ENCODE measurements at places on chromosomes 3 and 15.

- DNase-seq, result peak; percentile 85
- peak overlapping the region; percentile 43 for H3K27ac ChIP-seq
- peaks cover 2% of the 10 kb centered on the region for H3K27me3 ChIP-seq
- H3K4me3 ChIP-seq, result no peak overlapping the region
- peaks cover 20% of the 10 kb centered on the region for H3K4me1 ChIP-seq
- H3K36me3 ChIP-seq, result no peaks in the 10 kb centered on the region
These were observed 124.1 kb downstream of the GADL1 start for GRCh38 chr3:30770387-30770786.

DNA sequence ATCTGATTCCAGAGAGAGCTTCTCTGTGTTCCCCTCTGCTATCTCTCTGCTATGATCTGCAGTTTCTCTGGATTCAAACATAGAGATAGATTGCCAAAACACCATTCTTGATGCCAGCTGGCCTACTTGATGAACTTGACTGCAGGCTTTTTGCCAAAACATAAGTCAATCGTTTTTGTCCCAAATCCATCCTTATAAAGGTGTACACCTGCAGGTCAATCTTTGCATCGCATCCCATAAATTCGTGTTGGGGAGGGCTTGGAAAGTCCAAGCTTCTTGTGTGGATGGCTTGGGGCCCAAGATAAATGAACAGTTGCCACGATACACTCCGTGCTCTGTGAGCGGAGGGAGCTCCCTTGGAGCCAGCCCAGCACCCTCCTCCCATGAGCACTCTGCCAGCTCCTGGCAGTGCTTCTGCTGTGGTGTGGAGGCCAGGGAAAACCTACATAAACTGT lies 2.7 kb downstream of the CERS3 start:
- no peak overlapping the region for H3K27ac ChIP-seq
- no peaks in the 10 kb centered on the region for H3K27me3 ChIP-seq
- H3K4me3 ChIP-seq, result no peak overlapping the region

- H3K36me3 ChIP-seq, result peaks cover 10% of the 10 kb centered on the region
- peaks cover 2% of the 10 kb centered on the region for H3K27me3 ChIP-seq
- no peak for DNase-seq
- peaks cover 63% of the 10 kb centered on the region for H3K4me1 ChIP-seq
- no peak overlapping the region for H3K4me3 ChIP-seq
- H3K27ac ChIP-seq, result peak overlapping the region; percentile 67
These were observed 5.5 kb downstream of the UBE3A start for GRCh38 chr15:25433118-25433865.

DNA sequence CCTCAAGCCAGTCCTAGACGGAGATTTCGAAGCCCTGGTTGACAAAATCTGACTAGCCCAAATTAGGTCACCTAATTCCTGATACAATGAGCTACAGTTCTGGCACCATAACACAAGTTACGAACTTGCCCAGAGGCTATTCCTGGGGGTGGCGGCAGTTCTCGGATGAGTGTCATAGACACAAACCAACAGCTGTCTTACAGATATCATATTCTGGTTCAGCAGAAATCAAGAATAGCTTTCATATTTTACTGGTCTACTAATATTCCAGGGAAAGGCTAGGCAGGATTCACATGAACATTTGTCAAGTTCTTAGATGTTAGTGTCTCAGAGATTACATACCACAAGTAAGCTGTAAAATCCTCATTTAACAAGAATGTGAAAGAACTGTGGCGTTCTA lies 8.8 kb downstream of the ANAPC13 start:
- H3K36me3 ChIP-seq, result peaks cover 29% of the 10 kb centered on the region
- no peaks in the 10 kb centered on the region for H3K27me3 ChIP-seq
- H3K27ac ChIP-seq, result peak overlapping the region; percentile 91
- H3K4me1 ChIP-seq, result peaks cover 86% of the 10 kb centered on the region

- DNase-seq, result no peak
- peaks cover 24% of the 10 kb centered on the region for H3K27me3 ChIP-seq
- H3K36me3 ChIP-seq, result no peaks in the 10 kb centered on the region
- H3K4me1 ChIP-seq, result peaks cover 13% of the 10 kb centered on the region
These were observed 41.5 kb downstream of the SAXO2 start for GRCh38 chr15:82303956-82304777.

DNA sequence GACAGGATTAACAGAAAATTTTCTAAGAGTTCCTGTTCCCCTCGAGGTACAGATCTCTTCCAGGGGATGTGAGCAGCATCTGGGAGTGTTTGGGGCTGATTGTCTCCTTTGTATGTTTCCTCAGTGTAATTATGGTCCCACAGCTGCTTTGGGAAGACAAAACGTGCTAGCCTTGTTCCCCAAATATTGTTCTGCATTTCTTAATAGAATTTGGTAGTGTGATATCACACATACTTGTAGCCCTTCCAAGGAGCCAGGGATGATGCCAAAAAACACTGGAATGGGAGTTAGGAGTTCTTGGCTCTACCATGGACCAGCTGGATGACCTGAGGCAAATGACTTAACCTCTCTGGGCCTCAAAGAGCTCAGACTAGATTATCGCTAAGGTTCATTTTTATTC lies 19.0 kb upstream of the AGBL1 start:
- no peaks in the 10 kb centered on the region for H3K4me1 ChIP-seq
- no peak overlapping the region for H3K27ac ChIP-seq
- no peaks in the 10 kb centered on the region for H3K27me3 ChIP-seq
- peaks cover 3% of the 10 kb centered on the region for H3K36me3 ChIP-seq
- no peak for DNase-seq

DNA sequence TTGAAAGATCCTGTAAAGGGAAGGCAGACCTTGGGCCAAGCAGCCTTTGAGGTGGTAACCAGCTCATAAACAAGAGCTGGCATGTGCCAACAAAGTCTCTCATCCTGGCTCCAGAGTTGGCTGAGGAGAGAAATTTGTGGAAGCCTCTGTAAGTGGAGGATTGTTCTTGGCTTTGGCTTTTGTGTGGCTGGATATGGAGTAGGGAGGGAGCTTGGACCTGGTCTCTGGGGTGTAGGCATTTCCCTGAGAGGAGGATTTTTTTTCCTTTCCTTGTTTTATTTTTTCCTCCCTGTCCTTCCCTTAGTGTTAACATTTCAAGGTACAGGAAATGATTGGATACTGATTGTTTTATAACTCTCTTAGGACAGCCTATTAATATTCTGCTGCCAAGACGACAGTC lies 60.8 kb downstream of the ZNF609 start:
- no peak for DNase-seq
- peaks cover 49% of the 10 kb centered on the region for H3K4me1 ChIP-seq
- H3K27me3 ChIP-seq, result peaks cover 2% of the 10 kb centered on the region

Data from HFFc6 (cell line).